ENCODE measurements at places on chromosomes 1 and 21.

GRCh38 chr1:8352886-8353785 is 35.2 kb downstream of the SLC45A1 start:
- DNase-seq, result no peak

- DNase-seq, result no peak
Measured at GRCh38 chr1:51157395-51157794, 55.4 kb downstream of the C1orf185 start.

DNA sequence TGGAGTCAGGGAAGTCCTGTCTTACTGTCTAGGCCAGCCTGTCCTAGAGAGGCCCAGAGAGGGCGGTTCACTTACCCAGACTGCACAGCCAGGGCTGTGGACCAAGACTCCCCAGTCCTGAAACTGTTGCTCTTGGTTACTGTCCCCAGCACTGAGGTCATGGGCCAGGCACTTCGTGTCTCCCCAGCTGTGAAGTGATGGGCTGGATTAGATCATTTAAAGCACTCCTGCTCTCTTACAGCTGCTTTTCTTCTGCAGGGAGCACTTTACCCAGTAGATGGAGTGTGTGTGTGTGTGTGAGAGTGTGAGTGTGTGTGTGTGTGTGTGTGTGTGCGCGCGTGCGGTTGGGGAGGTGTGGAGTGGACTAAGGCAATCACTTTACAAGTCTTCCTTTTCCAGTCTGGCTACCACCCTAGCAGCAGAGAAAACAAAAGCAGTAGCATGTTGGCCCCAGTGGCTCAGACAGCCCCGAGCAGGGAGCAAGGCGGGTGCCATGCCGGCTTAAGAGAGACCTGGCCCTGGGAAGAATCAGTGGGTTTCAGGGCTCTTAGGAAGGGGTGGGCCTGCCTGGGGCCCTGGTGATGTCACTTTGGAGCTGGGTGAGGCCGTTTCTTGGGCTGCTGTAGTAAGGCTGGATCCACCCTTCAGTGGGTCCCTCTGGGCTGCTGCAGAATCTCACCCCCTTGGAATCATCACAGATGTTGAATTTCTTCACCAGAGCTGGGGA is 2.4 kb downstream of the SPSB1 start:
- peak; percentile 79 for DNase-seq

GRCh38 chr1:56591909-56592308 is 12.5 kb upstream of the PLPP3 start:
- no peak for DNase-seq

- peak; percentile 71 for DNase-seq
Measured at GRCh38 chr21:26846036-26846931, 1.1 kb upstream of the ADAMTS1 start.

GRCh38 chr1:235023711-235024439 is 104.8 kb downstream of the TOMM20 start:
- DNase-seq, result no peak

DNA sequence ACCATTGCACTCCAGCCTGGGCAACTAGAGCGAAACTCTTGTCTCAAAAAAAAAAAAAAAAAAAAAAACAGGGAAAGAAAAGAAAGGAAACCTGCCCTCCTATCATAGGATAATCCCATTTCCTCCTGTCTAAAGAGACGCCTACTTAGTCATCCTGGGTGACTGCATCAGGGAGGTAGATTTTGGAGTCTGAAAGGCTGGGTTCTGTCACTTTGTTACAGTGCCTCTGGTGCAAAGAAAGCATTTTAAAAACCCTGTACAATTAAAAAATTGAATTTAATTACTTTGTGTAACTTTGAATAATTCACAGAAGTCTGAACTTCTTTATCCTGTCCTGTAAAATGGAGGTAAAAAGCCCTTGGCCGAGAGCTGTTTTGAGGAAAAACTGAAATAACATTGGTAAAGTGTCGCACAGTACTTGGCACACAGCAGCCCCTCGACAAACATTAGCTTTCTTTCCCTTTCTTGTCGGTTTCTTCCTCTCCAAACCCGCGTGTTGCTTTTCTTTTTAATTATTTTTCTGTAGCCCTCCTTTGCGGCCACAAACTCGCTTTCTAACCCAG is 657 bp upstream of the HDAC1 start:
- DNase-seq, result peak; percentile 29

GRCh38 chr1:89041721-89042120 is 19.1 kb upstream of the GBP3 start:
- peak; percentile 14 for DNase-seq

DNA sequence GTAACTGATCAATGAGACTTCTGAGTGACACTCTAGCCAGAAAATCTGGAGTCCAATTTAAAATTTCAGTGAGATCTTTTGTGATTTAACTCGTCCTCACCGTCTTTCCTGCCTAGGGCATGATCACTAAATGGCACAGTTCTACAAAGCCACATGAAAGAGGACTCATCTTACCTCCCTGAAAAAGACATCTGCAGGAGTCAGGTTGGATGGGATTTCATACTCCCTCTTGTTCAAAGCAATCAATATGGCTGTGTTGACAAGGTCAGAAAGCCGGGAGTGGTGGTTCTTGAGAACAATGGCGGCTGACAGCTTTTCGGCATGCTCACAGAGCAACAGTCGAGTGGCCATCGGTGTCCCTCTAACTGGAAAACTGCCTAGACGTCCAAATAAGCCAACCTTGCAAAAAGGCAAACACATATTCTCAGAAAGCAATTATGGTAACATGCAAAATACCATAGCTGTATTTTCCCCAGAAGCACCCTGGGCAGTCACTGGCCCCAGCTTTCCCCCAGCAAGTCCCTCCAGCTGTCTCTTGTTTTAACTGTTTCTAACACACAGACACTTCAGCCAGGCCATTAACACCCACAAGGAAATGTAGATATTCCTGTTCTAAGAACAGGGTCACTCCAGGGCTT is 36.6 kb upstream of the ACTA1 start:
- no peak for DNase-seq

GRCh38 chr21:38729754-38730379 is 75.9 kb upstream of the ETS2 start:
- no peak for DNase-seq

- peak; percentile 33 for DNase-seq
Measured at GRCh38 chr1:55234016-55234415, 18.9 kb upstream of the USP24 start.

- no peak for DNase-seq
Measured at GRCh38 chr1:223514644-223515043, 121.4 kb downstream of the CCDC185 start.

GRCh38 chr1:209652873-209653401 is 712 bp upstream of the LAMB3 start:
- peak; percentile 43 for DNase-seq

DNA sequence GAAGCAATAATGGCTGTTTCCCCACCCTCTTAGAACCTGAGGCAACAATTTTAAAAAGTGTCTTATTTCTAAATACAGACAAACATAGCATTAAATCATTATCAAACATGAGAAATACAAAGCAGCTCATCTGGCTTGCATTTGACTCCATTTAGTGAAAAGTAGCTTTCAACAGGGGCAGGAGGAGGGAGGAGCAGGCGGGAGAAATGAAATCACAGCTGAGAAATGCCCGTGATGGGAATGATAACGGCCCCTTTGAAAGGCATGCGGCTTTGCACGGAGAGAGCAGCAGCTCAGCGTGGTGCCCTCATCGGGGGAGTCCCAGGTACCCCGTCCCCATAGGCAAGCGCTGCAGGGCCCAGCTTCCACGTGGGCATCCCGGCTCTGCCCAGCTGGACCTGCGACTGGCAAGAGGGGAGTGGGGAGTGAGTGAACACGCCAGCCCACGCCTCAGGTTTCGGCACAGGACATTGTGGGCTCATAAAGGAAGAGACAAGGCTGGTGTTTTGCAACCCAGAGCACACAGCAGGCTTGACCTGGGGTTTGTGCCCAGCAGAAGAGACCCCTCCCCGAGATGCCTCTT is 134.6 kb downstream of the NPHP4 start:
- DNase-seq, result no peak

DNA sequence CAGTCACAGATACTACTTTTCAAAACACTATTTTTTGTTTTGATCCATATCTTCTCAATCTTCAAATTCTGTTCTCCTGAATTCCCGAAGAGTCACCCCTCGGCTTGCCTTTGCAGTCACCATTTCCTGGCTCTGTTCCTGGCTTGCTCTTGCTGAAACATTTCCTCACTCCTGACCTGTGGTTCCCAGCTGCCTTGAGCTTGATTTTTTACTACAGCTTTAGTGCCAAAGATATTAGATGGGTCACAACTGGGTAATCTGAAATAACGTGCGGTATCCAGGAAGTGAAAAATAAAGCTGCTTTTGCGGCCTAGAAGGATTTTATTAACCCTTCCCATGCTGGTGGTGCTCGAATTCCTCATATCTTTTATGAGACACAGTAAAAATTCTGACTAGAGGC is 318.8 kb downstream of the PCP4 start:
- DNase-seq, result no peak

- DNase-seq, result no peak
Measured at GRCh38 chr1:244804841-244805240, 30.6 kb upstream of the COX20 start.

GRCh38 chr1:152967201-152967600 is 3.2 kb upstream of the SPRR4 start:
- DNase-seq, result no peak

DNA sequence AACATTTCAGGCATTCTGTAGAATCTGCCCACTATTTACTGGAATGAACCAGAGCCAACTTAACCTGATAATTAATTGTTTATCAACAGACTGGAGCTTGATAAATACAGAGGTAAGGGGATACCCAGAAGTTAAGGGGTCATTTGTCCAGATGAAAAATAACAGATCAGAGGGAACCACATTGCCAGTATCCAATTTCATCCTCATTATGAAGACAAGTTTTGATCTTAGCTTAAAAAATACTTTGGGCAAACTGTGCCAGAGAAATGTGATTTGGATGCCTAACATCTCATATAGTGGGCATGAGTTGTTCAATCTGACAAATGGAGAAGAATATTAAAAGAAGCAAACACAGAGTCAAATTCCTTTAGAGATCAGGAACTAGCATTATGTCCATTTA is 63.7 kb downstream of the IFI44 start:
- no peak for DNase-seq

DNA sequence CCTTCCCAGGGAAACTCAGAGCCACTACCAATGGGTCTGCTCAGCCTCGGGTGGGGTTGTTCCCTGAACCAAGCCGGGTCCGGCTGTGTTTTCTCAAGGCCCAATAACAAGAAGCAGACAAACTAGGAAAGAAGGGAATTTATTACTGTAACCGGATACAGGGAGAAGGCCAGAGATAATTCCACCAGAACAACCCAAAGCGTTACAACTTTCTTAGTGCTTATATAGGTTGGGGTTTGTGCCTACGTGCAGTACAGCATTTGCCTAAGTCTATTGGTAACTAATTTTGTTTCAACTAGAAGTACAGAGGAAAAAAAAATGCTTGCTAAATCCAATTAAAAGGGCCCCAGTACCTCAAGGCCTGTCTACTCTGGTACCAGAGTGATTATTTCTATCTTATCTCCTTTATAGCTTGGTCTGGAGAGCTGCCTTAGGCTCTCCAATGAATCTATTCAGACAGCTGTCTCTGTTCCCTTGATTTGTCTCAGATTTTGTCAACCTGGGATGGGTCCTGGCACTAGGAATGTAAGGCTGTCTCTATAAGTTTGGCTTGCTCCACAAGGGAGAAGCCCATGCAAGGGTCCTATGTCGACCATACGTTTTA is 57.3 kb upstream of the CCDC190 start:
- no peak for DNase-seq

GRCh38 chr1:154434346-154435085 is 29.4 kb downstream of the IL6R start:
- DNase-seq, result peak; percentile 93

DNA sequence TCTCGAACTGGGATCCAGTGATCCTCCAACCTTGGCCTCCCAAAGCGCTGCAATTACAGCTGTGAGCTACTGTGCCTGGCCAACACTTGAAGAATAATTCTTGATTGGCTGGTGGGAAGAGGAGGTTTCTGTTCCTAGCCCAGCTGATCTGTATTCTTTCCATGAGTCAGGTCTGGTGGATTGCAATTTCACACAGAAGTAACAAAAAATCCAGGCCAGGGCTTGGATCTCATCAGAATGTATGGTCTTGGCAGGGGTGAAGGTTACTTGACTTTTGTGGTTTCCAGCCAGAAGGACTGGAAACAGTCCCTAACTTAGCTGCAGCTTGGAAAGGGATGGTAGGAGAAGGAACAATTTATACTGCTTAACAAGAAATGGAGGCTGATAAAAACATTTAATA is 5.1 kb upstream of the HP1BP3 start:
- peak; percentile 93 for DNase-seq

DNA sequence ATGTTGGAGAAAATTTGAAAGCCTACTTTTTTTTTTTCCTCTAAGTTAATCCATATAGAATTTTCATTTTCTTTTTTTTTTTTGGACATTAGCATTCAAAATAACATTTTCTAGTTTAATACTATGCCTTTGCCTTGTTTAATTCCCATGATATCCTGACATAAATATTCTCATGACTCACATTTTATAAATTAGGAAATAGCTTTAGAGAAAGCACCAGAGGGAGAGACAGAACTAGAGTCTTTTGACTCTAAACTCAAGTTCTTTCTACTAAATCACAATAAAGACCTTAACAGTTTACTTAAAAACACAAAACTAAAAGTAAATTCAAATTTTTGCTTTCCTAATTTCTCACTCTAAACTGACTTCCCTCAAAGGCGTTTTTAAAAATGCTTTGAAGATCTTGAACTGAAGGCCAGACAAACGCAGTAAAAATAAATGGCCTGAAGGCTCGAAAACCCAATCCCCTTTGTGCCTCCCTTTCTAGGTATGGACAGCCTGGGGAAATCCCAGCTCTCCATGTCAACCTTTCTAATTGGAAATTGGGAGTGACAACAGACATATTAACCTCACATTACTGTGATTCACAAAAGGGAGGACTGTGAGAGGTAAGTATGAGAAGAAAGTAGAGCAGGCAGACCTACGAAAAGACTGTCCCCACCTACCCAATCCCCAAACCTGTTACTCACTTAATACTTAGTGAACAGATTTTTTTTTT is 104.6 kb downstream of the ENAH start:
- no peak for DNase-seq

GRCh38 chr1:235129774-235130570 is 1.3 kb upstream of the TOMM20 start:
- DNase-seq, result no peak

DNA sequence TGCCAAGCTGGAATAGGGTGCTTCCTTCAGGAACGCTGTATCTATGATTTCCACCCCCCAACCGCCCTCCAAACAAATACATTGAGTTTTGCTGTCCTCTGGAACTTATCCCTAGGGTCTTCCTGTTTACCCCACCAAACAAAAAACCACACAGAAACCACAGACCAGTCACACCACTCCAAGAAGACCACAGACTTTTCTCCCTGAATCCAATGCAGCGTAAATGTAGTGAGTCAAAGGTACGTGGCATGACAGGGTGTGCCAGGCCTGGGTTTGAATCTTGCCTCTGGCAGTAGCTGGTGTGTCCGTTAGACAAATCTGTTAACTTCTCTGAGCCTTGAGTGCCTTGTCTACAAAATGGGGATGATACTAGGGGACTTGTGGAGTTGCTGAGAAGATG is 27.8 kb downstream of the ASAP3 start:
- no peak for DNase-seq
